ENCODE measurements at places on chromosomes 11 and 22.

DNA sequence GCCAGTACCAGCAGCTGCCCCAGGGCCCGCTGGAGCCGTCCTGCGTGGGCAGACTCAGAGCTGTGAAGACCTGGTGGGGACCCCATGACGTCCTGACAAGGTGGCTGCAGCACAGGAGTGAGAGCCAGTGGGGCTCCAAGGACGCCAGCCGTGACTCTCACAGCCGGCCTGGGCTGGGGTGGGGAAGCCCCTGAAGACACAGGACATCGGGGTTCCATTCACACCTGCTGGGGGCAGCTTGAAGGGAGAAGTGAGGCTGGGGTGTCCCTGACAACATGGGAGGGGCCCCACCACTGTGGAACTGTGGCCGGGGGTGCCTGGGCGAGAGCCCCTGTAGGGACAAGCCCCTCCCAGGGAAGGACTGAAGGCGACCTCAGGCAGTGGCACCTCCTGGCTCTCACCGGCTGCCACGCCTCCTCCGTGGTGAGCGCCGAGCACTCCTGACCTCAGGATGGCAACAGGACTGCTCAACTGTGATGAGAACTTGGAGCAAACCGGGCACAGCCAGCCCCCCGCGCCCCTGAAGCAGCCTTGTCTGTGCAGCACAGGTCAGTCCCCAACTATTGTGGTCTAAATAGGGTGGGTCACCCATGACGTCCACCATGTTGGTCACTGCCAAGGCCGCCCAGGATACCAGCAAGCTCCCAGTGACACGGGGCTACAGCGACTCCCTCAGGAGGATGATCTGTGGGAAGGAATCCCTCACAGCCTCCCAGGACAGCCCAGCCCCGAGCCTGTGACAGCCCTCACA lies 22.7 kb upstream of the IL17REL start:
- no peak for DNase-seq

DNA sequence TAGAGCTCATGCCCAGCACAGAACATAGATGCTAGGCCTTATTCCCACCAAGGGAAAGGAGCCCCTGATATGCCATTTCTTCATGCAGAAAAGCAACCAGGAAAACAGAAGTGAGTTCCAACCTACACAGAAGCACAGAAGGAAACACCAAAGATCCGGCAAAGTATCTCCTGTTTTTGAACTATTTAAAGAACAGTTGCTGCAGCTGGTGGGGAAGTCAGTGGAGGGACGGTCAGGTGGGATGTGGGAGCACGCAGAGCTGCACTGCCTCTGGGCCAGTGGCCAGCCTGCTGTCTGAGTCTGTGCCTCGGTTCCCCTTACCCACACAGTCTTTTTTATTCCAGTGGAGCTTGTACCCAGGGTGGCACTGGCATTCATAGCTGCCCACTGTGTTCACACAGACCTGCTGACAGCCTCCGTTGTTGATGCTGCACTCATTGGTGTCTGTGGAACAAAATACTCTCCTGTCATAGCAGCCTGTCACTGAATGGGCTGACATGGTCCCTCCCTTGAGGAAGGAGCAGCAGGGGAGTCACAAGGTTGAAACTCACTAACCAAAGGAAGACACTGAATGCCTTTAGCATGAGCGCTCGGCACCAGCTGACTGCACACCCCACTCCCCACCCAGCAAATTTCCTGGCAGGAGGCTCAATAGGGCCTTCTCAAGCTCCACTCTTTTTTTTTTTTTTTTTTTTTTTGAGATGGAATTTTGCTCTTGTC lies 37.9 kb downstream of the SCUBE2 start:
- no peak for DNase-seq

DNA sequence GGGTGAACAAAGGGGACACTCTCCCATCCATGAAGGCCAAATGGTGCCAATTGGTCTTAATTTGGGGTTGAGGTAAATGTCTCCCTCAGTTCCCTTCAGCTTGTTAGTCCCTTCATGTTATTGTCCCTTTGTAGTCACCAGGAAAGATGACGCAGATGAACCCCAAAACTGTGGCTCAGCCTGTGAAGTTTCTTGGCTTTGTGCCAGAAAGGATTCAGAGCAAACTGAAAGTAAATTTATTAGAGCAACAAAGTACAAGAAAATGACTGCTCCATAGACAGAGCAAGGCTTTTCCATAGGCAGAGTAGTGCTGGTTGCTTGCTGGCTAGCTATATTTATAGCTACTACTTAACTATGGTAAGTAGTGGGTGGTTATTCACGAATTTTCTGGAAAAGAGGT lies 16.7 kb downstream of the OR4C3 start:
- no peak for DNase-seq

DNA sequence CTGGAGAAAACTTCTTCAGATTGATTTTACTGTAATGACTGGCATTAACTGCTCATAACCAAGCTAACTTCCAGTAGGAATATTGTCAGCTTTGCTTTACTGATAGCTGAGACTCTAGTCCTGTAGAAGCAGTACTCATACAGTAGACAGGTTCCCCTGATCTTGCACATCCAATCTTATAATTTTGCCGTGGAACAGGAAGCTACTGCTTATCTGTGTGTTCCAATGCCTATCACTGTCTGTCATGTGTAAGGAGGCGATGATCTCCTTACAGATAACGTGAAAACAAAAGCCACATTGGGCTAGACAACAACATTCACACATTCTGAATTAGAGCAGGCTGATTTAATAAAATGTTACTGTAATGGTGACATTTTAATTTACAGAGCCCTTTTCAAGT lies 13.2 kb downstream of the HSD17B12 start:
- no peak for DNase-seq

GRCh38 chr11:118142809-118143208 lies 9.8 kb downstream of the SCN4B start:
- no peak for DNase-seq

- DNase-seq, result no peak
These were observed 2.4 kb downstream of the RPS19BP1 start for GRCh38 chr22:39530116-39530515.

GRCh38 chr11:87603887-87604286 lies 566.2 kb downstream of the TMEM135 start:
- no peak for DNase-seq

DNA sequence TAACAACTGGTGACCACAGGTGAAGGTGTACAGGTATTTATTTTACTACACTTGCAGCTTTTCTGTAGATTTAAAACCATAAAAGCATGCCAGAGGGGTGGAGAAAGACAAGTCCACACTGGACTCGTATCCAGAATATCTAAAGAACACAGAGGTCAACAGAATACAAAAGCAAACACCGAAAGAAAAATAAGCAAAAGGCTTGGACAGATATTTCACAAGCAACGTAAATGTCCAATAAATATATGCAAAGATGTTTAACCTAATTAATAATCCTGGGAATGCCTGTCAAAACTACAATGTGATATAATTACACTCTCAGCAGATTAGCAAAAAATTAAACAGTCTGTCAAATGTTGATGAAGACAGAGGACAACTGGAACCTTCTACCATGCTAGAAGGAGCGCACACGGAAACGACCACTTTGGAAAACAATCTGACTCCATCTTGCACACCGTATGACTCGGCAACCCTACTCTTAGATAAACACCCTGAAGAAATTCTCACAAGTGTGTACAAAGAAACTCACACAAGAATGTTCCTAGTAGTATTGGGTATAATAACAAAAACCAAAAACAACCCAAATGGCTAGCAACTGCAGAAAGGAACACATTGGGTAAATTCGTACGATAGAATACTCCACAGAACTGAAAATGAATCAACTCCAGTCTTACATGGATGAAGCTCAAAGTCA lies 27.2 kb downstream of the GNB1L start:
- DNase-seq, result no peak

DNA sequence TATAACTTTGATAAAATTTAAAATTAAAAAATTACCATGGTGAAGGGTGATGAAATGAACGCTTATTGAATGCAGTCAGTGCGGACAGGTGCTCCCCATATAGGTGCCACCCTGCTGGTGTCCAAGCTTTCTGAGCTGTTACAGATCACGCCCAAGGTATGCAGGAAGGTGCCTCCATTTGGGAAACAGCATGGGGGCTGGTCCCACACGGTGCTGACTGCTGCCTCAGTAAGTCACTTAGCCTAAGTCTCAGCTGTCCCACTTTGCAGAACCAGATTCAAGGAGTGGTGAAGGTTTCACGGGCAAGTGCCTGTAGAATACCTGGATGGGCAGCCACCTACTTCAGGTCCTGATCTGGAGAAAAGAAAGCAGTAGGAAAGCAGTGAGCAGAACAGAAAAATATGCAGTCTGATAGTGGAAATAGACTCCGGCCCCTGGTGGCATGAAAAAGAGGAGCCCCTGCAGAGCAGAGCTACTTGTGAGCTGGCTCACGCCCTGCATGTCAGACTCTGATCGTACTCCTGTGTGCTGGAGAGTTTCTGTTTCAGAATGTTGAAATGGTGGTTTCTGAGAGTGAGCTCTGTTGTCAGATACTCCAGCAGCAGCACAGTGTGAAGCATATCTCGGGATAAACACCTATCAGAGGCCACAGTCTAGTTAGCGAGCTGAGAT lies 33.2 kb downstream of the ADORA2A start:
- DNase-seq, result no peak

GRCh38 chr11:132907651-132908413 lies 624.5 kb downstream of the OPCML start:
- DNase-seq, result no peak

DNA sequence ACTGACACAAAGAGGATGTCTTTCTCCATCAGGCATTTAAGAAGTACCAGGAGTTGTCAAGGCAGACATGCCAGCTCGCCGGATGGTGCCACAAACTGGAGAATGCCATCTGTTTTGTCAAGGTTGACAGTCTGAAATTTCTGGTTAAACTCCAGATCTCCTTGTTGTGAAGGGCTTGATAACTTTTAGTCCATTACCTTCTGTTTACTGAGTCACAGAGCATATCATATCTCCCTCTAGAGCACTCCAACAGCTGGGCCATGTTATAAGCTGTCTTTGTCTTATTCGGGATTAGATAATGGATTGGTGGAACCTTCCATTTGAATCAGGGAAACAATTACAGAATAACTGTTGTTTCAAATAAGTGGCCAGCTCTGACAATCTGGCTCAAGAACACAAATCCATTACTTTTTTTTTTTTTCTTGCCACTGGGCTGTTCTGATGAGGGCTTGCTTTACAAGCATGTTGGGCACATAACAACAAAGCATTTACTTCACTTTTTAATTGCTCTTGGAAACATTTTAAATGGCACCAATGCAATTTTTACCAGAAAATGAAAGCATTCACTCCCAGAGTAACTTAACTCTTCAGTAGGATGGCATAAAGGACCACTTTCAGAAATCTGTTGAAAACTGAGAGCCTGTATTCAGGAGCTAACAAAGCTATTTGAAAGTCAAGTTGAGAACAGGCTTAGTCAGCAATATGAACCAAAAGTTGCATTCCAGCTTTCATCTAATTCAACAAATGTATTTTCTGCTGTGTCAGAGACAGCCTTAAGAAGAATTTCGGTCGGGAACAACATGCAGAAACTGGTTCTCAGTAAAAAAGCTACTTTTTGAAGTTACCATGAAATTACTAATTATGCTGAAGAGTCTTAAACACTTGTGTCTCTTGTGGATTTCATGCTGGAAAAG lies 227.6 kb upstream of the PITPNB start:
- DNase-seq, result peak; percentile 39

GRCh38 chr11:67534070-67534679 lies 10.9 kb upstream of the CABP2 start:
- DNase-seq, result no peak

DNA sequence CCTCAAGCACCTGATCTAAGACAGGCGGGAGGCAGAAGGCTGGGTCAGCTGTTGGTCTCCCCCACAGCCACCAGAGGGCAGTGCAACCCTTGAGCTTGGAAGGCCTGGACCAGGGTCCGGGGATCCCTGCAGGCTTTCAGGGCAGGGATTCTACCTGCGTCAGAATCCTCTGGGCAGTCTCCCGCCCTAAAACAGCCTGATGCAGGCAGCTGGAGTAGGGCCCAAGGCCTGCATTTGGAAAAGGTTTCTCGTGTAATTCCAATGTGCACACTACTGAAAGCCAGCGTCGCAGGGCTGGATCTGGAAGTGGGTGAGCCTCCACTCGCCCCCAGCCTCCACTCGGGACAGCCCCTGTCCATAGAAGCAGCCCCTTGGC lies 31.8 kb downstream of the BID start:
- no peak for DNase-seq

- DNase-seq, result no peak
These were observed 924.6 kb upstream of the FAT3 start for GRCh38 chr11:91299980-91300379.
